Stimulated activated CD4-positive, alpha-beta T cell treated with anti-CD3 and anti-CD28 coated beads, Interleukin-15, amount 100 ng/mL, for 48 hours (primary cell): ENCODE measurements at places on chromosomes 5 and 9.

- no peak for DNase-seq
These were observed 223.5 kb downstream of the SH3GL2 start for GRCh38 chr9:17802249-17802857.

GRCh38 chr5:112339761-112340160 lies 79.3 kb downstream of the EPB41L4A start:
- DNase-seq, result no peak

DNA sequence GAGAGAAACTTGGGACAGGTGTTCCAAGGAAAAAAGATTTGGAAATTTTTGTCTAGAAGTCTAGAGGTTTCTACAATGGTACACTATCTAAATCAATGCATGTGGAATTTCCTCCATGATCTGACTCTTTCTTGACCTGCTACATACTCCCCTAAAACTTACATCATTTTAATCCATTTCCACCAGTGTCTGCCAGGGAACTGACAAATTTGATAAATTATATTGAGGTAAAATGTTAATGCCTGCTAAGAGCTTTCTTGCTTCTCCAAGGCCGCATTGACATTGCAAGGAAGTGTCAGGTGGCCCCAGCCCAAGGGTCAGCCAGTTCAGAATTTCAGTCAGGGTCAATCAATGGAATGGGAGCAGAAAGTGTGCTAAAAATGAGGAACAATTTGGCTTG lies 163.4 kb upstream of the FBXL17 start:
- no peak for DNase-seq

DNA sequence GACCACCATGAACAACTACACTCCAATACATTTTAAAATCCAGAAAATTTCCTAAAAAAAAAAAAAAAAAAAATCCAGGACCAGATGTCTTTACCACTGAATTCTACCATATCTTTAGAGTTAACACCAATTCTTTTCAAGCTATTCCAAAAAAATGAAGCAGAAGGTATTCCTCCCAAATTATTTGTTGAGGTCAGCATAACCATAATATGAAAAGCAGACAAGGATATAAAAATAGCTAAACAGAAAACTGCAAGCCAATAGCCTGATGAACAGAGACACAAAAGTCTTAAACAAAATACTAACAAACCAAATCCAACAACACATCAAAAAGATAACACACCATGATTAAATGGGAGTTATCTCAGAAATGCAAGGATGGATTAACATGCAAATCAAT lies 695.4 kb downstream of the PTPRD start:
- DNase-seq, result no peak

DNA sequence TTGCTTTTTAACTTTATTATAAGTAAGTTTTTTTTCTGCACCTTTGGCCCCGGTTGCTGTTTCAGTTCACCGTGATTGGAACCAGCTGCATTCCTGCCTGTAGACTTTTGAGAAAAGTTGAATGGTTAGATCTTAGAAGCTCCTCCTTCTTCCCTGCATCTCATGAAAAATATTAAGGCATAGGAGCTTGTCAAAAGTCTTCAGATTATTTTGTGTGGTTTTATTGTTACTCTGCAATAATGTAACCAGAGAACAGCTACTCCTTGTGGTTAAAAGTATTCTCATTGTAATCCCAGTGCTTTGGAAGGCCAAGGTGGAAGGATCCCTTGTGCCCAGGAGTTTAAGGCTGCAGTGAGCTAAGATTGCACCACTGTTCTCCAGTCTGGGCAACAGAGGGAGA lies 3.3 kb upstream of the SLC2A8 start:
- DNase-seq, result no peak

GRCh38 chr5:136676685-136677084 lies 311.3 kb upstream of the TRPC7 start:
- no peak for DNase-seq

- no peak for DNase-seq
These were observed 60.7 kb downstream of the ROR2 start for GRCh38 chr9:91889161-91889911.

GRCh38 chr9:124001866-124002525 lies 9.6 kb upstream of the LHX2 start:
- DNase-seq, result no peak

- no peak for DNase-seq
These were observed 1.4 kb upstream of the SPATA6L start for GRCh38 chr9:4667681-4668080.

DNA sequence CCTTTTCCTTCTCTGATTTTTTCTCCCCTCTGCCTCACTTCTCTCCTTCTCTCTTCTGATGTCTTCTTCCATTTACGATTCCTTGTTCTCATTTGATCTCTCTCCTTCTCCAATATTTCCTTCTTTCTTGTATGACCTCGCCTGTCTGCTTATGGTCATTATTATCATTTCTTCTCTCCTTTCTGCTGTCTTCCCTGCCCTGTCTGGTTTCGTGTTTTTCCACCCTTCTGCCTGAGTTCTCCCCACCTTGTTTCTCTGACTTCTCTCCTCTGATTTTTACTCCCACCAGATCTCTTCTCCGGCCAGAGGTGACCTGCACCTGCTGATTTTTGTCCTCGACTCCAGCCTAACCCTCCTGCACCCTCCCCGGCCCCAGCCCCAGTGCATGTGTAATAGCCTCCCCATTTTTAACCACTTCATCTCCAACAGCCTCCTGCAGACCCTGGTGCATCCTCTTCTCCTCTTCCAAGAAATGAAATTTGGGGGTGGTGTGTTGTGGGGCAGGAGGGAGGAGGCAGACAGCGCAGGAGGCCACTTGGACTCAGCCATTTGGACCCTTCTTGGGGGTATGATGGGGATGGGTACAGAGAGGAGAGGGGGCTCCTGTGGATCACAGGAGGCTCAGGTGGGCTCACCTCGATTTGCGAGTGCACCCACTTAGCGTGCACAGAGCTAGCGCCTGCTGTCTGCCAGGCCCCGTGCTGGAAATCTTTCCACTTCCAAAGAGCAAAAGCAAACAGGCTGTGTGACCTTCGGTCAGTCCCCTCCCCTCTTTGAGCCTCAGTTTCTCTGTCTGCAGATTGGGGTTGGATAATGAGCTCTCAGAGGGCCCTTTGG lies 32.5 kb downstream of the GSN start:
- DNase-seq, result no peak

GRCh38 chr9:98378794-98379193 lies 123.3 kb upstream of the TBC1D2 start:
- DNase-seq, result no peak

DNA sequence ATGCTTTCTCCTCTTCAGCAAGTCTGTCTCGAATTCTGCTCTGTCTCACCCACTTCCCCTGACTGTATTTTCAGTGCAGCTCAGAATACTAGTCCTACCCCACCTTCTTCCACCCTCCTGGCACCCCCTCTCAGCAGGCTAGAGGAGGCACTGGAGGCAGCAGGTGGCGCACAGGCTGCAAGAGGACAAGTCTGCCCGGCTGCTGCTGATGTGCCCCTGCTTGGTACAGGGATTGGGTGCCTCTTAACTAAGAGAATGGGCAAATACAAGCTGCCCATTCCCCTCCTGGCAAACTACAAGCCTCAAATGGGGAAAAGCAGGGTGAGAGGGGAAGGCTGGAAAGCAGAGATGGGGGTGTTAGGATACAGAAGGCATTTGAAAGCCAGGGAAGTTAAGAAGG lies 5.1 kb downstream of the TLN1 start:
- no peak for DNase-seq

DNA sequence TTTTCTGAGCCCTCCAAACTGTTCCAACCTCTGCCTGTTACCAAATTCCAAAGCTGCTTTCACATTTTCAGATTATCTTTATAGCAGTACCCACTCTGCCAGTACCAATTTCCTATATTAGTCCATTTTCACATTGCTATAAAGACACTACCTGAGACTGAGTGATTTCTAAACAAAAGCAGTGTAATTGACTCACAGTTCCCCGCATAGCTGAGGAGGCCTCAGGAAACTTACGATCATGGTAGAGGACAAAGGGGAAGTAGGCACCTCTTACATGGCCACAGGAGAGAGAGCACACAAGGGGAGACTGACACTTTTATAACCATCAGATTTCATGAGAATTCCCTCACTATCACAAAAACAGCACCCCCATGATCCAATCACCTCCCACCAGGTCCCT lies 105.0 kb downstream of the DTWD2 start:
- no peak for DNase-seq

GRCh38 chr5:111983459-111983858 lies 226.5 kb upstream of the NREP start:
- DNase-seq, result no peak

DNA sequence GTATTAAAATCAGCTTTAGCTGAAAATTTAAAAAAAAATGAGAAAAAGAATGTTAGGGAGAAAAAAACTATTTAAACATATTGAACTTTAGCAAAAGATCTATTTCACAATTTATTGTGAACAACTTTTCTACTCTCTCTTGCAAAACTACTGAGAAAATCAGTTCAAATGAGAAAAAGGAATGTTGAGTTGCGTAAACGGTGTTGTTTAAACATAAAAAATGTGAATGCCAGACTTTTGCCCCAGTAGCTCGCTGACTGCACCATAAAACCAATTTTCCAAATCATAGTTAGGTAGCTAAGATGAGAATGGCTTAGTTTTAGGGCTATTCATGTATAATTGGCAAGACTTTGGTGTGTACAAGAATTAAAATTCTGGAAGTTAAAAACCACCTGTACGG lies 13.4 kb upstream of the RAD23B start:
- DNase-seq, result no peak

- DNase-seq, result no peak
These were observed 145.5 kb upstream of the PCA3 start for GRCh38 chr9:76618762-76619161.

DNA sequence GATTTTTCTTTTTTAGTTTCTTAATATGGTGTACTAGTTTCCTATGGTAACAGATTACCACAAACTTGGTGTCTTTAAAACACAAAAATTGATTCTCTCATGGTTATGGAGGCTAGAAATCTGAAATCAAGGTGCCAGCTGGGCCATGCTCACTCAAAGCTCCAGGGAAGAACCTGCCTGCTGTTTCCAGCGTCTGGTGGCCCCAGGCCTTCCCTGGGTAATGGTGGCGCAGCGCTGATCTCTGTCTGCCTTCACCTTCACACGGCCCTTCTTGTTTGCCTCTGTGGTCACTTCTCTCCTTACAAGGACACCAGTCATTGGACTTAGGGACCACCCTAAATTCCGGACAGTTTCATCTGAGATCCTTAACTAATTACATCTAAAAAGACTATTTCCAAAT lies 70.5 kb upstream of the GFPT2 start:
- no peak for DNase-seq
